Thyroid gland (tissue), 4 donors: ENCODE measurements at places on chromosomes 7 and 10. TPM values are rescaled to one million over a fixed set of nuclear protein-coding genes. Genes with fewer than 3 reads are reported as not detected.

Gene C7orf33
- not detected for total RNA-seq

DNA sequence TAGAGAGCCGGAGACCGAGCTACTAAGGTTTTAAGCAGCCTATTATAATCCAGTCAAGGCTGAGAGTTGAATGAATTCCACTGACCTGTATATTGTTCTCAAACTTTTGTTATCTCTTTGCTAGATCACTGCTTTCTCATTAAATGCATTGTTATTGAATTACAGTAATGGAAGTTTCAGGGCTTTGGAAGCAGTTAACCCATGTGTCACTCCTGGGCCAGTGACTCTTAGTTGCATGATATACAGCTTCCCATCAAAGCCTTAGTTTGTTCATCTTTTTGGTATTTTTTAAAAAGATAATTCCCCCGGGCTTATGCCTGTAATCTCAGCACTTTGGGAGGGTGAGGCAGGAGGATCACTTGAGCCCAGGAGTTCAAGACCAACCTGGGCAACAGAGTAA lies 55.4 kb upstream of the KIAA1217 start:
- no peak overlapping the region for H3K4me3 ChIP-seq
- no peaks in the 10 kb centered on the region for H3K36me3 ChIP-seq
- no peak for DNase-seq

GRCh38 chr7:27822245-27822644 lies 82.3 kb downstream of the TAX1BP1 start:
- peaks cover 5% of the 10 kb centered on the region for H3K36me3 ChIP-seq
- no peaks in the 10 kb centered on the region for H3K27me3 ChIP-seq
- no peak overlapping the region for H3K4me3 ChIP-seq
- H3K4me1 ChIP-seq: no peaks in the 10 kb centered on the region

GRCh38 chr7:131425992-131426391 lies 98.3 kb downstream of the MKLN1 start:
- no peak for DNase-seq
- H3K4me1 ChIP-seq: peaks cover 13% of the 10 kb centered on the region
- no peak overlapping the region for H3K27ac ChIP-seq

DNA sequence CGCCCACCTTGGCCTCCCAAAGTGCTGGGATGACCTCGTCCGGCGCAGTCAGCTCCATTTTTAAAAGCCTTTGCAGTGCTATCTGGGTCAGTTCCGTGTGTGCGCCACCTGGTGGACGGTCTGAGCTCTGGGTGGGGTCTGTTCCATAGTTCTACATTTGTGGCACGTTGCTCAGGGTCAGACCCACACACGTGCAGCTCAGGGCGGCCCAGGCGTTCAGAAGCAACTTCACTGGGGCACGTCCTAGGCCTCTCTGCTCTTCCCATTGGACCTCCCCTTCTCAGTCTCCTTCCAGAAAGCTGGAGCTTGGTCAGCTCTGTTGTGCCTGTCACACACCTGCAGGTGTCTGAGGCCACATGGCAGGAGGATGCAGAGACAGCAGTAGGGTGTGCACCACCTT lies 137.9 kb downstream of the DNAJB6 start:
- H3K4me1 ChIP-seq: no peaks in the 10 kb centered on the region
- no peak for DNase-seq
- no peaks in the 10 kb centered on the region for H3K27me3 ChIP-seq
- H3K27ac ChIP-seq: no peak overlapping the region
- H3K36me3 ChIP-seq: no peaks in the 10 kb centered on the region
